Small intestine (tissue), 16 donors: ENCODE measurements at places on chromosomes 16 and 17.

GRCh38 chr17:78343543-78344201 lies 16.2 kb downstream of the SOCS3 start:
- DNase-seq: no peak

GRCh38 chr16:2663553-2664546 lies 18.5 kb upstream of the KCTD5 start:
- no peak for DNase-seq

DNA sequence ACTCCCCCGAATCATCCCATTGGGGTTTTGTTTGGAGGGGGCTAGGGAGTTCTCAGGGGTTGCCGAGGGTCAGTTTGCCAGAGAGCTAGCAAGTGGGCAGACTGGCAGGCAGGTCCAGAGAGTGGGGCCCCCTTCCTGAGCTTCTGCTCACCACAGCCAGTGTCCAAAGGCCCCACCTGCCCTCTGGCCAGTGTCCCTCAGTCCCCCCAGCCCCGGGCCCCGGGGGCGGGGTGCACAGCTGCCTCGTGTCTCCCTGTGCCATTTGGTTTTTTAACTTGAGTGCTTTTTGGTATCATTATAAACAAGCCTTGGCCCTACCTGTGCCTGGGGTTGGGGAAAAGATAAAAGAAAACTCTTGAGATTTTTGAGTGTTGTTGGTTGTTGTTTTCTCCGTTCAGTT lies 91.8 kb downstream of the CCDC182 start:
- DNase-seq: no peak

- DNase-seq: no peak
These were observed 488 bp upstream of the HAP1 start for GRCh38 chr17:41734949-41735313.

- DNase-seq: no peak
These were observed 848 bp downstream of the CES3 start for GRCh38 chr16:66961914-66962313.

DNA sequence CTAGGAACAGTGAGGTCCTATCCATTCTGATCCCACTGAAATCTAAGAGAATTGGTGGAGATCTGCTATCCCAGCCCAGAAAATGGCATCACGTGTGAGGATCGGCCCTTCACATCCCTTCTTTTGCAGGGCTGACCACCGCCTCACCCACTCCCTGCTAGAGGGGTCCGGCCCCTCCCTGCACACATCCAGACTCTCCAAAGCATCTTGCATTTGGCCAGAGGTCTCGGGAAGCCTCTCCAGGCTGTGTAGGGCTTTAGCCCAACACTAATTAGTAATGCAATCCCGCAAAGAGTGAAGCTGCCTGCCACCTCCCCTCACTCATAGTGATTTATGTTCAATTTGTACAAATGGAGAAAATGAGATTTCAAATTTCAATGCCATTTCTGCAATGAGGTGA lies 434.4 kb upstream of the ZFHX3 start:
- no peak for DNase-seq

DNA sequence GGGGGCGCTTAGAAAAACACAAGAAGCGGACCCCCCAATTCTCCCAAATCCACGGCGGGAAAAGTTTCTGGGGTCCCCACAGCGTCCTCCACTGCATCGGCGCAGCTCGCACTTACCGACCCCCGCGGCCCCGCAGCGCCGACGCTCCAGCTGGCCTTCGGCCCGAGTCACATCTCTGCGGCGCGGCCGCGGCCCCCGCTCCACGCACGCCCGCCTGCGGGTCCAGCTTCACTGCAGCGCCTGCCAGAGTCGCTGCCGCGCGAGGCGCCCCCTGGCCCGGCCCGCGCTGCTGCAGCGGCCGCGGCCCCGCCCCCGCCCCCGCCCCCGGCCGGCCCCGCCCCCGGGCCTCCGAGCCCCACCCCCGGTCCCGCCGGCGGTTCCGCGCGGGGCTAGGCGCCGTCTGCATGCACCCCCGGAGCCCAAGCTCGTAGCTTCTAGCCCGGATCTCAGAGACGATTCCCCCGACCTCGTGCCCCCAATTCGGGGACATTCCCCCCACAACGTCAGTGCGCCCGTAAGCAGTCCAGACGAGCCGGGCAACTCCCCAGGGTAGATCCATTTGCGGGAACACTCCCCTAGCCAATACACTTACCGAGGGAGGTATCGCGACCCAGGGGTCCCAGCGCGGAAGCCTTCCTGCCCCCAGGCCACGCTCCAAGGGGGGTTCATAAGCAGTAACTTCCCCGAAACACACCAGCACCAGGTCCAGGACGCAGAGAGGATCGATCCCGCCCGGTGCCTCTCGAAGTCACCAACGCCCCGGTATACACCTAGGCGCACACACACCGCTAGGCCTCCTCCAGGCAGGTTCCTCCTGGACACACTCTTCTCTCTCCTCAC lies at the start of gene GPRC5B:
Gene GPRC5B (minus strand): TSS at position 238 of the 840 bp plus-strand sequence. CDS start 12,003 bp downstream, outside the sequence.
- peak; percentile 76 for DNase-seq

- peak; percentile 95 for DNase-seq
These were observed at the start of gene EFTUD2 for GRCh38 chr17:44899074-44899782. Gene EFTUD2 (minus strand): TSS chr17:44899445. CDS start chr17:44894521, 4,924 bp downstream.

DNA sequence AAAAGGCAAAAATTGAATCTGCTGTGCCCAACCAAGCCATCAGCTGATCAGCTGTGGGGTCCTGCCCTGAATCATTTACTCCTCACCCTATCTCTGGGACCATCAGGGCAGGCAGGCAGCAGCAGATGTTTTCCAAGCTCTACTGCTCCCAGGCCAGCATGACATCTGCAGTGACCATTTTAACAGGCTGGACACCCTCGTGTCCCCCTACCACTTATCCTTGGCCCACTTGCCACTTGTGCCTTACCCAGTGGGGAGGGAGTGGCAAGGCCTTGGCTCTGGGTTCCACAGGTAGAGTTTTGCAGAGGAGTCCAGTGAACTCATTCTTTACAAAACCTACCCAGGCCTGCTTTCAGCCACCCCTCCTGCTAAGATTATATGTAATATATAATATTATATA lies 12.0 kb upstream of the CA4 start:
- DNase-seq: no peak

DNA sequence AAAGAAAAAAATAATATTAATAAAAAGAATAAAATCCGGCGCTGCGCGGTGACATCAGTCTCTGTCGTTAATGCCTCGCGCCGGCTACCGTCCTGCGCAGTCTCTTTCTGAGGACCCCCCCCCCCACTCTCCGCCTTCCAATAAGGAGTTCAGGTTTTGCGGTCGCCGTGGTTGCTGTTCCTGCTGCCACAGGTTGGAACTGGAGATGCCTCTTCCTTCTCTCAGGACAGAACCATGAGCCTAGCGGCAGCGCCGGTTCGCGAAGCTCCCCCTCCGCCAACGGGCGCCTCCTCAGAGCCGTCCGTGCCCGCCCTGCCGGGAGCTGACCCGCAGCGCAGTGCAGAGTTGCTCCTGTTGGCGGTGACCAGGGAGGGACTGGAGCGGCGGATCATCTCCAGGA lies 2093.4 kb downstream of the TP53TG3F start:
- DNase-seq: no peak

DNA sequence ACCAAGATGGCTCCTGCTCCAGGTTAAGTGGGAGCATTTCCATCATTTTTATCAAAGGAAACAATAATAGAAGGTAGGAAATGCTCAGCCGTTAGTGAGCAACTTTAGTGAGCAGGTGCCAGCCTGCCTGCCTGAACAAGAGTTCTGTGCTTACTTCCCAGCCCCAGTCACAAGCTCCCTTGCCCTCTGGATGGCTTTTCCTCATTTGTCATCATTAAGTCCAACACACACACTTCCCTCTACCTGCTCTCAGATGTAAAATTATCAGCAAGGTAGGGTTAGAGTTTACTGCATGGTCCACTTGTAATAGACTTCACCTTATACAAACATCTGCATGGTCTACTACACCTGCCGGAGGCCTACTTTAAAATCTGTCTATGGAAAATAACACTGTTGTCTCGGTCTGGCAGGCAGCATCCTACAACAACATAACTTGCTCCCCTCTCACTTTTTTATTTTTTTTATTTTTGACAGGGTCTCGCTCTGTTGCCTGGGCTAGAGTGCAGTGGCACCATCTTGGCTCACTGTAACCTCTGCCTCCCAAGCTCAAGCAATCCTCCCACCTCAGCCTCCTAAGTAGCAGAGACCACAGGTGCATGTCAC lies 12.7 kb downstream of the TEX2 start:
- DNase-seq: no peak

DNA sequence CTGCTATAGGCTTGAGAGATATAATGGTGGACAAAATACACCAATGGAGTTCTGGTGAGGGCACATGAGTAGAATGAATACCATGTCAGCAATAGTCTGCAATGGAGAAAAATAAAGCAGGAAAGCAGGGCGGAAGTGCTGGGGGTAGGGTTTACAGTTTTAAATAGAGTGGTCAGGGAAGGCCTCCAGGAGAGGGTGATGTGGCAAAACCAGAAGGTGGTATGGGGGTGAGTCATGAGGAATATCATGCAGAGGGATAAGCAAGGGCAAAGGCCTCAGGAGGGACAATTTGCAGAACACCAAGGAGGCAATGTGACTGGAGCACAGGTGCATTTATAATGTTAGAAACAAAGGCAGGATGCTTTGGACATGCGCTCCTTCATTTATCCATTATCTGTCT lies 102.0 kb downstream of the ITFG1 start:
- DNase-seq: no peak

DNA sequence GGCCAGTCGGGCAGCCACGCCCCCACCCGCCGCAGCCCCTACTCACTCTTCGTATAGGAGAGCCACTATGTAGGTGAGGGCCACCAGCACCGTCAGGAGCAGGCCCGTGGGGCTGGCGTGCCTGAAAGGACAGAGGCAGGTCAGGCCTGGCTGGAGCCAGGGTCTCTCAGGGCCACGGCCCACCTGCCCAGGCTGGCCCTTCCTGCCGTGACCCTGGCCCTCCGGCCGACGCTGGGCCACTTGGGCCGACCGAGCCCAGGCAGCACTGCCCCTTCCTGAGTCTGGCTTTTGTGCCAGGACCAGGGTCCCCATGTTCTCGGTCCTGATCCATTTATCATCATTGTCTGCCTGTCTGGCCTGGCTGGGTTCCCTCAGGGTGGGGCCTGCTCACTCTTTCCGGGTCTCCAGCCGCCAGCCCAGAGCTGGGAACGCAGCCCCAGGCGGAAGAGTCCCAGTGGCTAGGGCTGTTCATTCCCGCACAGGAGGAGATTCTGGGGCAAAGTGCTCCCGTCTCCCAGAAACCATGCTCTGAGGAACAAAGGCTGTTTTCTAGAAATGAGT lies 10.1 kb upstream of the RASD1 start:
- DNase-seq: peak; percentile 26

GRCh38 chr16:50861451-50861850 lies 119.6 kb downstream of the CYLD start:
- no peak for DNase-seq

DNA sequence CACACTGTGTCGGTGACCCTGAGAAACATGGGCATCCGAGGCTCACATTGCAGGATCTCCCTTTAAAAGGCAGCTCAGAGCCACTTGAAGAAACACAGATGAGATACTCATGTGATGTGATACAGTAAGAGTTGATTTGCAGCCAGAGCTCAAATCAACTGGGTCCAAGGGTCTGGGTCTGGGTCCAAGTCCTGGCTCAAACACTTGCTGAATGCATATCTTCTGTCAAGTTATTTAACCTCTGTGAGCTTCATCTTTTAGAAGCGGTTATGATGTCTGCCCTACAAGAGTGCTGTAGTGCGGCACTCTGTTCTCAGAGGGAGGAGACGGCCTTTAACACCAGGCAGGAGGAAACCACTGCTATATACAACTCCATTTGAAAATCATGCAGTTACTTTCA lies 6.4 kb downstream of the KRT38 start:
- peak; percentile 32 for DNase-seq

DNA sequence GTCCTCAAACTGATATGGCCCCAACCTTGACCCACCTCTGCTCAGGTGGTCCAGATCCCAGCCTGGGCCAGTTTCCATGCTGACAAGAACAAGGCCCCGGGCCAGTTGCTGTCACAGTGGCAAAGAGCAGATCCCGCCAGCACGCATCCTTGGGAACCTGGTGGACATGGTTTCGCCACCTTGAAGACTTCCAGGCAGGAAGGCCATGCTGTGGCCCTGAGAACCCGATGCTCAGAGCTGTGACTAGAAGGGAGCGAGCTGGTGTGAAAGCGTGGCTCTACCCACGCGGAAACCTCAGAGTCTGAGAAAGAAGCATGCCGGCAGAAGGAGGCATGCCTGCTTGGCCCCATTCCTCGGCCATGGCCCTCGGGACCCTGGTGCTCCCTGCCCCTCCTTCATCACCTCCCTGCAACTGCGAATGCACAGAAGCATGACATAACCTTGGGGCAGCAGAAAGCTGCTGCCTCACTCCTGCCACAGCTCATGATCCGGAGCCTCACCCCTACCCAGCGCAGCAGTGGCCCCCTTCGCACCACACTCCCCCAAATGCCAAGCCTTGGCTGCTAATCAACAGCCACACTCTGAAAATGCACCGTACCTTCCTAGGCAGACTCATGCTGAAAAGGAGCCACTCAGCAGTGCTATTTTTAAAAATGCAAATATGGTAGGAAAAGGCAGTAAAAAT lies 33.2 kb downstream of the UBE2O start:
- DNase-seq: no peak

DNA sequence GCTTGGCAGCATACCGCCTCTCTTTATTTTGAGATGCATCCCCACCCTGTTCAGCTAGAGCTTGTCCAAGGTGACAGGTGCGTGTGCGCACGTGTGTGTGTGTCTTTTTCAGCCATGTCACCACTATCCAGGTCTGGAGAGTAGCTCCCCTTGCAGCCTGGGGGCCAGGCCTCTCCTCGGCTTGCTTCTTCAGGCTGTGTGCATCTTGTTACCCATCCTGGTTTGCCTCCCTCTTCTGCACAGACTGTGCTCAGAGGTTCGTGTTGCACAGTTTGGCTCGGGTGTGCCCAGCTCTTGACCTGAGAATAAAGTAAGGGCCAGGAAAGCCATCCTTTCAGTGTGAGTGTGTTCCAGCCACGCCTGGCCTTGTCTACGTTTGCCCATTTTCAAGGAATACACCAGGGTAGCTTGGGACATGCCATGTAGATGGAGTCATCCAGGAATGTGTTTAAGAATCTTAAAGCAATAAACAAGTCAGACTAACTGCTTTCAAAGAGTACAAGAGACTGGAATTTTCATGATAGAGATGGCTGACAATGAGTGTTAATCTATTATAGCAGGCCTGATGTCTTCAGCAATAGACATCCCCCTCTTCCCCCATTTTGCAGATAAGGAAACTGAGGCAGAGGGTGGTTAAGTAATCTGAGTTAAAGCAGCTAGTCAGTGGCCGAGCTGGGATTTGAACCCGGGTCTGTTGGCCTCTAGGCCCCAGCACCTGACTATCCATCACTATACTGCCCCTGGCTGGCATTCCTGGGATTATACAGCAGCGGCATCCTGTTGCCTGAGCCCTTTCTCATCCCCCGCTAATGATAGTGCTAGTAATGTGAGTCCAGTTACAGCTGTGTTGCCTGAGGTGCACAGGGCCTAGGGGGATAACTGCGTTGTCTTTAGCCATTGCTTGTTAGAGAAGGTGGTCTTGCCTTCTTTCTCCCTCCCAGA lies 77.9 kb downstream of the KSR1 start:
- no peak for DNase-seq

- DNase-seq: no peak
These were observed 41.1 kb downstream of the SRL start for GRCh38 chr16:4200781-4201137.

DNA sequence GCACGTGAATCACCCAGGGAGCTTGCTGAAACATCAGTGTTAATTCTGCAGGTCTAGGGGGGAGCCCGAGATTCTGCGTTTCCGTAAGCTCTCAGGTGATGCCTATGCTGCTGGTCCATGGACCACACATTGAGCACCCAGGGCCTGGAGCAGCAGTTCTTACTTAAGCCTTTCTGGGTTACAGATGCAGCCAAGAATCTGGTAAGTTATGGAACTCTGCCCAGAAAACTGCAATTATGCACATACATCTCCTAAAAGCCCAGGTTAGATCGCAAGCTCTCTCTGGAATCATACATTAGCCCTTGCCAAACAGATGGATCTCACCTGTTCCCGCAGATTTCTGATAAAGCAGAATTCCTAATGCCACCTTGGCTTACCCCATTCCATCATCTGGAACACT lies 265.9 kb upstream of the SALL1 start:
- DNase-seq: no peak
